ENCODE measurements at places on chromosomes 4 and X. TPM values are rescaled to one million over a fixed set of nuclear protein-coding genes. Genes with fewer than 3 reads are reported as not detected.

Gene SH3RF1
- 10.0 TPM for total RNA-seq

- no peaks in the 10 kb centered on the region for H3K36me3 ChIP-seq
- DNase-seq = peak; percentile 74
- H3K27me3 ChIP-seq = no peaks in the 10 kb centered on the region
- no peak overlapping the region for H3K27ac ChIP-seq
- no peaks in the 10 kb centered on the region for H3K4me1 ChIP-seq
Observed at GRCh38 chr4:17013382-17014006, 115.0 kb upstream of the LDB2 start.

Gene CXorf49B
- not detected for total RNA-seq

DNA sequence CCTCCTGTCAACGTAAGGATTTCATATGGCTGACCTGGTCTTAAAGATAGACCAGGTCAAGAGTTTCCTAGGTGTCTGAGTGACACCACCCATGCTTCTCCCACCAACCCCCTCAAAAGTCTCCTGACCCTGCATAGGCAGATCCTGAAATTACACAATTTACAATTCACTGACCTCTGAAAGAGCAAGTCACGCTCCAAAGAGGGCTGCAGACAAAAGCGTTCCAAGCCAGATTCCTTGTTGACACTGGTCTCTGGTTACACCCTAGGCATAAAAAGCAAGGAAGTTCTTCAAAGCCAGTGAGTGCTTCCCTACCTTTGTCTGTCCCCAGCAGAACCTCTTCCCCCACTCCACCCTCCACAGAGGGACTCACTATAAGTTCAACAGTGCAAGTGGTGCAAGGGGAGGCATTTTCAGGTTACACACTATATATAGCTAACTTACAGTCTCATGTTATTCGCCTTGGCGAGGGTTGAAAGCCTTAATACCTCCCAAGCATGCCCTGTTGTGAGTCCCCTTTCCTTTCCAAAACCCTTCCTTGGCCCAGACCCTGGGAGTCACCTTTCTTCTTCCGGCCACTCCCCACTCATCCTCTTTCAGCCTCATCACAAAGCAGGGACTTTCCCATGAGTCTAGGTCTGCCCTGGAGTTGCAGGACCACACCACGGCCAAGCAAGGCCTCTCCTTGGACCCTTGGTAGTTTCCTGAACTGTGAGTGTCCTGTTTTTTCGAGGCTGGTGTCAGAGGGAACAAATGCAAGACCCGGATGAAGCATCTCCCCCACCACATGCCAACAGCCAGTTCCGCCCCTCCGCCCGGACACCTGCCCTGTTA, 58.0 kb upstream of the KLF3 start:
- H3K27ac ChIP-seq = no peak overlapping the region
- H3K27me3 ChIP-seq = no peaks in the 10 kb centered on the region
- H3K36me3 ChIP-seq = no peaks in the 10 kb centered on the region
- peaks cover 10% of the 10 kb centered on the region for H3K4me1 ChIP-seq

Gene STPG2
- 0.26 TPM for total RNA-seq

Gene ZDHHC15
- 5.4 TPM for total RNA-seq

Gene ADGRG4
- total RNA-seq = not detected

Gene TCP11X2
- not detected for total RNA-seq

Measured in esophagus muscularis mucosa (tissue), 4 donors.